ENCODE measurements at places on chromosomes 7 and 10.

DNA sequence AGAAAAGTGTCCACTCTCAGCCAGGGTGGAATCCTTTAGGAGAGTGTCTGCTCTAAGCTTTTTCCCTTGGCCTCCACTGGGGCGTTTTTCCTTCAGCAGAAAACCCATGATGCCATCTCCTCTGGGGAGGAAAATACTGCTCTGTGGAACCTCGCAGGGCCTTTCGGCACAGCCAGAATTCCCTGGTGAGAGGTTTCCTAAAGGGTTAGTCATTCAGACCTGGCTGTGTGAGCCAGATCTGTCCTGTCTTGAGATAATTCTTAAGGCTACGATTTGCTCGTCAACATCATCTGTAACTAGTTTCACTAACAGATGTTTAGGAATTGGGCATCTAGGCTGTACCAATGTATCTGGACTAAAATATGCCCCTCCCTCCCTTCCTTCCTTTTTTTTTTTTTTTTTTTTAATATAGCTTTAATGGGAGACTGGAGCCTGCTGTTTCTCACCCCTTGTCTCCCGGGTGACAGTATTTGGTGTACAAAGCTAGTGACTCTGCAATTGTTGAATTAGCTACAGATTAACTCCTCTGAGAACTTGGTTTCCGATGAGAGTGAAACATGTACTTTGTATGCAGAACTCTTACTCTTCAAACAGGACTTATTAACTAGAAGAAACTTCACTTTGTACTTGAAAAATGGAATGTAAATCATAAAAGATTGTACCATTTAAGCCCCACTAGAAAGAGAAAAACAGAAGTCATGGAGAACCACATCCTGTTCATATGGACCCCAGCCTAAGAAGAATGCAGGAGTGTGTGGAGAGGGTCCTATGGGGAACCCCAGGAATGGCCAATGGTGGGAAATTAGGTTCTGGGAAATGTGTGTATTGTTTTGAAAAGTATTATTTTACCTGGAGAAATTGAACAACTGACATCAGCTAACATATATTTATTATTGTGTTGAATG lies 230.9 kb downstream of the CAMK1D start:
- no peak for DNase-seq

DNA sequence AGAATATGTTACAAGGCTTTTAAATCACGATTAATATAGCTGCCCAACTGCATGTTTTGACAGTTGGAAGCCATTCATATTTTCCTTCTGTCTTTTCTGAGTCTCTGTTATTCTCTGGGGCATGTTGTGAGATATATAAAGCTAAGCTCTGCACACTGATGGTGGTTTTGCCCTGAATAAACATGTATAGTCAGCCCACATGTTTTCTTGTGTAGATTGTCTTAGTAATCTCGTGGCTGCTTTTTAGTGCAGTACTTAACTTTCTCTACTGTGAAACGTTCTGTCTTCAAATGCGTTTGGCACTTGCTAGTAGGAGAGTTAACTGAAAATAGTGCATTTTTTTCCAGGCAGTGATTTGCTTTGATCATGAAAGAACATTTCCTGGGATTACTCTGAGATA lies 268.5 kb downstream of the DNAJB9 start:
- DNase-seq, result no peak

DNA sequence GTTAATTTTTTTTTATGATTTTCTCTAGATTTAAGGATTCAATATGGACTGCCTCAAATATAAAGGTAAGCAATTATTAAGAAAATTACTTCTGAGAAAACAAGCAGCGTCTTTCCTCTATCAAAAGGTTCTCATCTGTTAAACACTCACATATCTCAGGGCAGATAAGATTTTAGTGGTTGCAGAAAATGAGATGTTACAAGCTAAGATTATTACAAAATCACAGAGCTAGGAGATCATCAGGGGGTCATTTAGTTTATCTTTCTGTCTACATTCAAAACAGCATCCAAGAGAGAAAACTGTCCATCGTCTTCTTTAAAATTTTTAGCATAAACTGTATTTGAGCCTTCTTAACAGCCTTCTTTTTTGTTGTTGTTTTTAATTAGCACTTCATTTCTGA lies 29.1 kb upstream of the RHOBTB1 start:
- no peak for DNase-seq

DNA sequence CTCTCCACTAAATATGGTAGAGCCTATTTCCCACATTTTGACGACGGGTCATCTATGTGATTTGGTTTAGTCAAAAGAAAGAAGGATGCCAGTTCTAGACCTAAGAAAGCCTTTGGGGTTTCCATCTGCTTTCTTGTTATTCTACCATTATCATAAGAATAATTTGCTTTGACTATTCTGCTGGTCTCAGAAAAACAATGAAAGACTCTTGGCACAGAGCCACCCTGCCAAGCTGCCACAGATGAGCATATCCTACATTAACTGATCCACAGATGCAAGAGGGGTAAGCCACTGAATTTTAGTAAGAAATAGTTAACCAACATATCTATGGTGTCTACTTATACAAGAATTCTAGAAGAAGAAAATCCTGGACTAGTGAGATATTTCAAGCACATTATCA lies 158.6 kb upstream of the MAGI2 start:
- DNase-seq, result no peak

DNA sequence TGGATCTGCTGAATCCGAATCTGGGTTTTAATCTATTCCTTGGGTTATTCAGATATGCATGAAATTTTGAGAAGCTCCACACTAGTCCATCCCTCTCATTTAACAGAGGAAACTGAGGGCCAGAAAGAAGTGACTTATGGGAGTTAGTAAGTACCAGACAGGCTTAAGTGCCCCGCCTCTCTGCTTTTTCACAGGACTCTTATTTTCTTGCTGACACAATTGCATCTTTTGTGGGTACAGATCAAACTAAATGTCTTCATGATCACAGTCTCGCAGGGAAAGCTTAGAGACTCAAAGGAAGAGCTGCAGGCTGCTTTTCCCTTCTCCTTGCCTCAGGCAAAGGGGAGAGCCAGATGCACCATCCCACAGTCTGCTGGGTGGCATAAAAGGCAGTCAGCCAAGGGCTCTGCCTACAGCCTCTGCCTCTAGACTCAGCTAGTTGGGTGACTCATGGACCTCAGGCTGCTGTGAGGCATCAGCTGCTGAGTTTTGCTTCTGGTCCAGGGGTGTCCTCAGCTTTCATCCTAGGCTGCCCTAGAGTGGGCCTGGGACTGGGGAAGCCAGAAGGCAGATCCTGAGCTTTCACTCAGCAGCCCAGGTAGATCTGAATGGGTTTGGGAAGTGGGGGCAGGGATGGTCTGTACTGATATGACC lies 11.6 kb downstream of the GOLGA7B start:
- no peak for DNase-seq

DNA sequence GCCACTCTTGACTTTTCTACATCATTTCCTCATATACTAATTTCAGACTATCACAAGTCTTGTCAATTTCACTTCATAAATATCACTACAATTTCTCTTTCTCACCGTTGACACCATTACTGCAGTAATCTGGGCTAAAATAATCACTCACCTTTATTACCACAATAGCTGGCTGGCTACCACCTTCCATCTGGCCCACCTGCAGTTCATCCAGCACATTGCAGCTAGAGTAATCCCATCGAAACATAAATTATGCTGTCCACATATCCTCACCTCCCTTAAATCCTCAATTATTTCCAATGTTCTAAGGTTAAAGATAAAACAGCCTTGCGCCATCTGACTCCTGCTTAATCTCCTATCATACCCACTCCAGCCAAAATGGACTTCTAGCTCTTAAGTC lies 16.0 kb downstream of the DGKB start:
- no peak for DNase-seq

DNA sequence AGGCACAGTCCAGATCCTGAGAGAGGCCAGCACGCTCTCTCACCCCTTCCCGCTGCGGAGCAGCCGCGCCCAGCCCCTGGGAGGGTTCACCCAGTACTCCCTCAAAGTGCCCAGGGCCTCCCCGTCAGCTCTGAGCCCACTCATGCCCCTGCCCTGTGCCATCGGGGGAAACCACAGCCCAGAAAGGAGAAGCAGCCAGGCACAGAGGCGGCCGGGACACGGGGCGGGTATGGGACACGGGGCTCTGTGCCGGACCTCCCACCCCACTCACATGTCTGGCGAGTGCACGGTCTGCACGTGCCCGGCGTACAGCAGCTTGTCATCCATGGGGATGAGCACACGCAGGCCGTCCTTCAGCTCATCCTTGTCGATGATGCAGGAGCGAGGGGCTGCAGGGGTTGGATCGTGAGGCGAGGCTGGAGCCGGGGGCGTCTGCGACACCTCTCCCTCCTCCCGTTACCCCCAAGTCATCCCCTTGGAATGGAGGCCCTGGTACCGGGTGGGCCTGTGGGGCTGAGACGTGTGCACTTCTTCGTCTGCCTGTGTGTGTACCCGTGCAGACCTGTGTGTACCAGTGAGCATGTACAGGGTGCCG lies 38.2 kb downstream of the SLC29A4 start:
- DNase-seq, result no peak

GRCh38 chr7:17600340-17600752 lies 301.9 kb downstream of the AHR start:
- DNase-seq, result no peak

DNA sequence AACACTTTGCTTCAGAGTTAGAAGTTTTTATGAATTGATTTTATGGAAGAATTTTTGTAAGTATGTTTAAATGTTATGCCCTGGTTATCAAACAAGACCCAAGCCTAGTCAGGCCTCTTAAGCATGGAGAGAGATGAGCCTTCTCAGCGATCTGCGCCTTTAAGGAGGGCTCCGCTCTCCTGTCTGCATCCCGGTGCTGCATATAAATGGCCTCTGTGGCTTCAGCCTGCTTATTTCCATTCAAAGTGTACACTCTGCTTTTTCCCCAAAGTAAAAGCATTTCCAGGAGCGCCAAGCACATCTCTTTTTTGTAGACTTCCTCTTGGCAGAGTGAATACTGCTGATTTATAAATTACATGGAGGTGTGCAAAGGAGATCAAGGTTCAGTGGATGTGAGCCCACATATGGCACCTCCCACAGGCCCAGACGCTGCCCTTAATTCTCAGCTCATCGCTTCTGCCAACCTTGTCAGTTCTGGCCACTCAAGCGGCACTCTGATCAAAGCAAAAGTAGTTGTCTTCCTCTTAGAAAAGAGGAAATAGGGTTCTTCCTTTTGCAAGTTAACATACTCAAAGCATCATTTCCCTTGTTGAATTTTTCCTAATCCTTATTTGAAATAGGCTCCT lies 70.0 kb upstream of the SFMBT2 start:
- no peak for DNase-seq

DNA sequence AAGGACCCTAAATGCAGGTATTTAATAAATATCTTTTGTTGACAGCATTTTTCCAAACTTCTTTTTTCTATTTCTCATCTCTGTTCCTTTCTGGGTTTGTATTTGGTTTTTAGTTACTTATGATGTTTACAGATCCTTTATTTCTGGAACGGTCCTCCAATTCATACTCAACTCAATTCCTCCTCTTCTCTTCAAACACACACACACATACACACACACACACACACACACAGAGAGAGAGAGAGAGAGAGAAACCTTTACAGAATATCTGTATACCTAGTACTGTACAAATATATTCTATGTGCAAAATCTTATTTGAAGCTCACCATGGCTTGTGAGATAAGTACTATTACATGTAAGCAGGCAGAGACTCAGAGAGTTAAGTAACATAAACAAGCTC lies 21.6 kb upstream of the GOT1 start:
- no peak for DNase-seq

GRCh38 chr10:31359979-31360378 lies 41.0 kb downstream of the ZEB1 start:
- no peak for DNase-seq

- DNase-seq, result no peak
These were observed 262.0 kb upstream of the ZMIZ1 start for GRCh38 chr10:78806681-78807221.

- no peak for DNase-seq
These were observed 63.5 kb downstream of the COBL start for GRCh38 chr7:51253157-51253556.

DNA sequence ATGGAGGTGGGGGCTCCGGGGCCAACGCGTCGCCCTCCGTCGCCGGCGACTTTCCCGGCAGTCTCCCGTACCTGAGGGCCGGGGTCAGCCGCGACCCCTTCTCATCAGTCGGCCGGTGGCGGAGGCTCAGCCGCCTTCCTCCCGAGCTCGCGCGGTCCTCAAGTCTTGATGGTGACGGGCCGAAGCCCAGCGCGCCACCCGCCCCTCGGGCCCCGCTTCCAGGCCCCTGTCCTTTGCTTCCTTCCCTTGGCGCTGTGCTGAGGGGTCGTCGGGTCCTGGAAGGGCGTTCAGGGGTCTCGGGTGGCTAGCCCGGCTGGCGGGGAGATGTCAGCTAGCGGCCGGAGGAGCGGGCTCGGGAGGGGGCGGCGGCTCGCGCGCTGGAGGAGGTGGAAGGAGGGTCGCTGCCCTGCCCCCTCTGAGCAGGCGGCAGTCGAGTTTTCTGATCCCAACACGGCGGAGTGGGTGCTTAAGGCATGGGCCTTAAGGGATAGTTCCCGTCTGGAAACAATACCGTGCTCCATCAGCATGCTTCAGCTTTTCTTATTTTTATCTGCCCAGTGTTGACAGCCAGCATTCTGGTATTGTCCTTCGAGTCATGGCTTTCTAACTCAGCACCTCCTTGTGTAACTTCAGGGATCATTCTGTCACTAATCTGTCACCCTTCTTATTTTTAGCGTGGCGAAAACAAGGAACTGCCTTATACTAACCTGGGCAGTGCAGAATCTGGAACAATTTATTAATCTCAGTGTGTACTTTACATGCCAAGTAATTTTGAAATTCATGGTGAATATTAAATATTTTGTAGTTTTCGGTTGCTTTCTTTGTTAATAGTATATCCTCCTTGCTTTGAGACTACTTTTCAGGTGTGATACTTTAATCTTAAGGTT lies 748 bp downstream of the PHTF2 start:
- peak; percentile 62 for DNase-seq

GRCh38 chr7:24417526-24418120 lies 133.6 kb downstream of the NPY start:
- no peak for DNase-seq

DNA sequence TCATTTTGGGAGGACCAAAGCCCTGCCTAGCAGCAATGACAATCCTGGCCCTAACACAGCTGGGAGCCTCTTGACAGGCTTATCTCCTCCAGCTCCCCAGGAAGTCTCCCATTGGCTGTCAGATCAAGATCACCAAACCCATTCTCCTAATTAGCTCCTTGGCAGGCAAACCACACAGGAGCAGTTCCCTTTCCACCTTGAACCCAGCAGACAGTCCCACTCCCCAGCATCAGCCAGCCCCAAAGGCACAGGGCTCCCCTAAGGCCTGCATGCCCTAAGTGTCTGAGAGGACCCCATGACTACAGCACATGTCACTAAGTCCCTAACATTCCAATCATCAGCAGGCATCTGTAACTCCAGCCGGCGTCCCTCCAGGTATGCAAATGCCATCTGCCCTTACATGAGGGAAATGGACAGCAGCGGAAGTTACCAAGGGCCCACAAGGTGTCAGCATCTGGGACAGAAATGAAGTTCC lies 348.5 kb downstream of the KCNMA1 start:
- no peak for DNase-seq

DNA sequence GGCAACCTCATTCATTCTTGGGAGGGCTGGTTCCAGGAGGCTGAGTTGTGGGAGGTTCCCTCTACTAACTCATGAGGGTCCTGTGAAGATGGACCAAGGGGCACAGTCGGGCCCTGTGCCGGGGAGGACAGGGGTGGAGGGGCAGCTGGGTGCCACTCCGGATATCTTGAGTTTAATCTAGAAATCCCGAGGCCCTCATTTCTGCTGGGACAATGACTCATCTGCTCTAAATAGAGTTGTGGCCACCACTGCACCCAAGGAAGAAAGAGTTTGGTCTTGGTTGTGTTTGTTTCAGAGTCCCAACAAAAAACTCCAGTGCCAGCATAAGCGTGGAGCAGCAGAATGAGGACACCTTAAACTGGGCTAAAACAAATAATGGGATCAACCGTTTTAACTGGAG lies 82.4 kb downstream of the EBF3 start:
- DNase-seq, result no peak

All from substantia nigra (tissue), 51 donors.